Left ventricle myocardium superior (tissue), 1 donor: ENCODE measurements at places on chromosomes 12 and 14. TPM values are rescaled to one million over a fixed set of nuclear protein-coding genes. Genes with fewer than 3 reads are reported as not detected.

TTC9 gene
- total RNA-seq, result 0.67 TPM

NOVA1 gene
- 1.9 TPM for total RNA-seq

EML1 gene
- 42.9 TPM for total RNA-seq

RPL36AL gene
- 149 TPM for total RNA-seq

CCDC196 gene
- not detected for total RNA-seq

OR4E2 gene
- not detected for total RNA-seq

MYBPC1 gene
- total RNA-seq, result 3.9 TPM

IFT81 gene
- total RNA-seq, result 9.4 TPM

CIROP gene
- total RNA-seq, result not detected
